ENCODE measurements at places on chromosomes 13 and 19.
A peak's percentile ranks its signal among the peaks of the same experiment; 100 is the strongest.

- no peak for DNase-seq
Measured at GRCh38 chr19:54422136-54422535, 6.9 kb downstream of the TTYH1 start.

DNA sequence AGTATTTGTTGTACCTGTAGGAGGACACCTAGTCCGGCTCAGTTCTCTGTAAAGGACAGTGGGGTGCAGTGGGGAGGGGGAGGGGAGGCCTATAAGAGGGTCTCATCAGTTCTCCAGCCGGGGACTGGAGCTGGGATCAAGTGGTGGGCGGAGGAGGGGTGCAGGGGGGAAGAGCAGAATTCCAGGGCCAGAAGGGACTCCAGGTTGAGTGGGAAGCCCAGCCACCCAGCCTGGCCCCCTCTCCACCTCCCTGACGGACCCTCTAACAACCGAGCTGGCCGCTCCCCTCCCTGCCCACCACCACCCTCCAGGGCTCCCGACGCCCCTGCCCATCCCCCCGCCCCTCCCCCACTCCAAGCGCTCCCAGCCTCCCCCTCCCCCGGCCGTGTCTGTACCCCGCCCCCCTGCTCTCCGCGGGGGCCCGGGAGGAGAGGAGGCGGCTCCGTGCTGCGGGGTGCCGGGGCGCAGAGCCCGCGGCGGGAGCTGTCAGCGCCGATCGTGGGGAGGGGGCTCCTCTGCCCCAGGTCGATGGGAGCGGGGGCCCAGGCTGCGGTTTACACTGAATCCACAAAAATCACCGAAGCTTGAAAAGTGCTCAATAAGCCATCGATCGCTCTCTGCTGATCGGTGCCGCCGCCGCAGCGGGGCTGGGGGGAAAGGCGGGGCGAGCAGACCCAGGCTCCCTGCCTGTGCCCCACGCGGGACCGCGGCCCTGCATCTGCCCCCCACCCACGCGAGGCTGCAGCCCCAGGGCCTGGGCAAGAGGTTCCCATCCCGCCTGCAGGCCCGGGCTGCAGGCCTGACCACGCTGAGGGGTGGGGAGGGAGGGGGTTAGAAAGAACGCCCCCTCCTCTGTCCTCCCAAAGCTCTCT lies 34.6 kb upstream of the ONECUT3 start:
- DNase-seq: no peak

DNA sequence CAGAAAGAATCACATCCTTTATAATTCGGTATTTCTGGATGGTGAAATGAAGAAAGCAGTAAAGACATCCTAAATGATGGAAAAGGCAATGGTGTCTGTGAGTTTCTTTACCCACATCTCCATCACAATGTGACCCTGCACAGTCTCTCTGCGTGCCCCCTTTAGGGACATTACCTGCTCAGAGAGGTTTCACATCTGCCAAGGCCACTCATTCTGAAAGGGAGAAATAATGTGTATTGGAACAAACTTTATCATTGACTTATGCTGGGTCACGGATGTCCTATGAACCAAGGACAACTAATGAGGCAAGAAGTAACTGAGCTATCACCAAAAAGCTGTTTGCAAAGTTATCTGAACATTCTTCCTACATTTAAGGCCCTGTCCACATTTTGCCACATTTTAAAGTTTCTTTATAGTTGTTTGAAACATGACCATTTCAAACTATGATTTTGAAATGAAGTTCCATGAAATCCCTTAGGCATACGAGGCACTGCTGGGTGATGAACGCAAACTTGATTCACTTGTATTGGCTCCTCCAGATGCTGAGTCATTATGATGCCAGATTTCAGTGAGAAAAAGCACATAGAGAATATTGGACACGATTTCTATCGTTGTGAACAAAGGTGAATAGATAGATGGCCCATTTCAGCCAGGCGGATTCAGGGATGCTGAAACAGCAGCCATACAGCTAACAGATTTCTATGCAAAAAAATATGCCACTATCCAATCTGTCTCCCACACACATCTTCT lies 63.5 kb upstream of the HMGB1 start:
- DNase-seq: no peak

DNA sequence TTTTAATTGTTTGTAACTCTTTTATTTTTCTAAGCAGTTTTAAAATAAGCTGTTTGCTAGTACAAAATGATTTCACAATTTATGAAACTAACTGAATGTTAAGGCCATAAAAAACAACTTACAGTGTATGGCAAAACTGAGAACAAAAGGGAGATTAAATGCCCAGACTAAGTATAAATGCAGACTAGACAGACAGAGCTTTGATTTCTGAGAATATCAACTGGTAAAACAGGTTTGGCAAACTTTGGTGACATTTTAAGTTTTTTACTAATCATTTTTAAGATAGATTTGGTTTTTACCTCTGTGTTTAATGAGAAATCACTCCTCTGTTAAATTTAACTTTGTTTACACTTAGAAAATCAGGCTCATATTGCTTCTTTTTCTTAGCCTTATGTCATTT lies 127.5 kb upstream of the KLF5 start:
- DNase-seq: no peak

GRCh38 chr13:72798817-72799216 lies 16.9 kb downstream of the PIBF1 start:
- DNase-seq: no peak

GRCh38 chr19:34217952-34218817 lies 36.2 kb upstream of the GARRE1 start:
- peak; percentile 22 for DNase-seq

DNA sequence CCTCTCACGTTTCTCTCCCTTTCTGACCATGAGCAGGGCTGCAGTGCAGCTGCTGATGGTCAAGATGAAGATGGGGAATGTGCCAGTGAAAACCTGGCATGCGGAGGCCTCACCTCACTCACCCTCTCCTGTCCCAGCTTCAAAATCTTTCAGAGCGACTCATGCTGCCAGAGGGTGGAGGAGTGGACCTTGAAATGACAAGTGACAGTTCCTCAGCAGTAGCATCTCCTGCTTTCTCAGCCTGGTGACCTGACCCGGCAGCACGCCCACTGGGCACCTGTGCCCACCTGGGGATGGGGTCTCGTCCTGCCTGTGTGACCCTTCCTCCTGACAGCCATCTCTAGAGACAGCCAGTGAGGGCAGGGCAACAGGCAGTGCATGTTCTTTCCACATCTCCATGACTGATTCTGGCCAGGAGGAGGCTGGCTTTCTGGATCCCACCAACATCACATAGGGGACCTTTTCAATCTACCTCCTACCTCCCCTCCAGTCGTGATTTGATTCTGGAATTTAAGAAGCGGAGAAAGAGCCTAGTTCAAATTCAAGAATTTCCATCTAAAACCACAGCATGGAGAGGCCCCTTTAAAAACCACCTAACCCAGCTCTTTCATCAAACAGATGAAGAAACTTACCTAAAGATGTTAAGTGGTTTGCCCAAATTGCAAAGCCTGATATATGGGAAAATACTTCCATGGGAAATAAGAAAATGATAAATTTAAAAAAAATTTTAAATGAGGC lies 45.8 kb downstream of the RFX2 start:
- DNase-seq: no peak

DNA sequence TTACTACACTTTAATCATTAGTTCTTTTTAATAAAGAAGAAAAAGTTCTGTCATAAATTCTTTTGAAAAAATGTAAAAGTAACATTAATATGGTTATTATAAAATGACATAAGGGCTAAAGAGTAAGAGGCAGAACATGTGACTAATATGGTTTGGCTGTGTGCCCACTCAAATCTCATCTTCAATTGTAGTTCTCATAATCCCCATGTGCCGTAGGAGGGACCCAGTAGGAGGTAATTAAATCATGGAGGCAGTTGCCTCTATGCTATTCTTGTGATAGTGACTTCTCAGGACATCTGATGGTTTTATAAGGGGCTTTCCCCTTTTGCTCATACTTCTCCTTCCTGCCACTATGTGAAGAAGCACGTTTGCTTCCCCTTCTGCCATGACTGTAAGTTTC lies 104.5 kb downstream of the UGGT2 start:
- no peak for DNase-seq

- DNase-seq: no peak
Measured at GRCh38 chr13:49546561-49546960, 38.8 kb downstream of the RCBTB1 start.

GRCh38 chr13:71039440-71039839 lies 827.6 kb downstream of the DACH1 start:
- no peak for DNase-seq

GRCh38 chr13:20160306-20161274 lies at the start of gene GJA3:
GJA3 (minus strand) TSS chr13:20161052; CDS start chr13:20143288, 17,764 bp downstream.
- no peak for DNase-seq

GRCh38 chr19:37876032-37876431 lies 30.4 kb downstream of the WDR87 start:
- DNase-seq: no peak

GRCh38 chr19:47657719-47658118 lies 48.8 kb downstream of the BICRA start:
- no peak for DNase-seq

- no peak for DNase-seq
Measured at GRCh38 chr13:50168786-50169185, 153.5 kb downstream of the KCNRG start.

- DNase-seq: no peak
Measured at GRCh38 chr19:58428617-58429016, 11.3 kb downstream of the ZNF132 start.

GRCh38 chr13:73657821-73658540 lies 476.2 kb downstream of the KLF12 start:
- no peak for DNase-seq

DNA sequence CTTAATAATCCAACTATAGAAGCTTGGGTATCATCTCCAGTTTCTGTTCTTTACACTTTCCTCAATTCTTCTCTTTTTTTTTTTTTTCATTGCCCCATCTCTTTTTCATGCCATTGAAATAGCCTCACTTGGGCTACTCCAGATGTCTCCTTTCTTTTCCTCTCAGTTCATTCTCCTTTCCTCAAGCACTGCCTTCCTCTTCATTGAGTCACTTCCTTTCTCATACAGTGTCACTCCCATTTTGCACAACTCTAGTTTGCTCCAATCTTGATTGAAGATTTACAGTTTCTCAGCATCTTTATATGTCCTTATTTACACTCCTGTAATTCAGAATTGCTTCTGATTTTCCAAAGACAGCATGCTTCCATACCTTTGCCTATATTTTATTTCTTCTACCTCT lies 61.3 kb downstream of the IPO5 start:
- DNase-seq: no peak

DNA sequence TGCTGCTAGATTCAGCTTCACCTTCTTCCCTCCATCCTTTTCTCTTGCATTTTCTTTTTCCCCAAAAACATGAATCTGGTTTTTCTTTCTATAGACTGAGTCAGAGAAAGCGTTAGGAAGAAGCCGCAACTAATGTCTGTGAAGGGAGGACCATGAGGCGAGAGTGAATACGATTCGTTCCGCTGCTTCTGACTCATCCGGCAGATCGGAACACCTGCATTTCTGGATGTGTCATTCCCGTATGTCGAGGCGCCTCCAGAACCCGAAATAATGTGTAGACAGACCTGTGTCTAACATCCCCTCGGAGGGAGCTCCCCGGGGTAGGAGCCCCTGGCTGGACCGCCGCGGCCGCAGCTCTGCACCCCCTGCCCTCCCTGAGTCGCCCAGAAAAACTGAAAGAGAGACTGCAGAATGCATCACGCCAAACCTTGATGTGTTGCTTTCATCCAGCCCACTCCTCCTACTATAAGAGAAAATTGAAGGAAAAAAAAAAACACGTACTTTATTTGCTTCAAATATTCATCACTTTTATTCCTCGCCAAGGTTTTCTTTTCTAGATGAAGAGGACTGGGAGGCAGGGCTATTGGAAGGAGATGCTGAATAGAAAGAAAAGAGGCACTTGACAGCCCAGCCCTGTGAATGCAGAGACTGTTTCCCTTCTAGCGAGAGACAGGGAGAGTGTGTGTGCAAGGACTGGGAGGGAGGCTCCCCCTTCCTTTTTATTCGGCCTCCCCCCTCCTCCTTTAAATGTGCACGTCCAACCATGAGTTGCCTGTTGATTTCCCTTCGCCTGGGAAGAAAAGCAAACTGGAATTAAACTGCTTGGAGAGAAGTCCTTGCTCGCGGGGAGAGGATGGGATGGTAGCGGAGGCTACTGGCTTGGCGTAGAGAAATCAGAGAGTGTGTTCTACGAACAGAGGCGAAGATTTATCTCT lies 616 bp upstream of the PCDH17 start:
- no peak for DNase-seq

- no peak for DNase-seq
Measured at GRCh38 chr13:110354123-110354627, 47.1 kb downstream of the COL4A2 start.

DNA sequence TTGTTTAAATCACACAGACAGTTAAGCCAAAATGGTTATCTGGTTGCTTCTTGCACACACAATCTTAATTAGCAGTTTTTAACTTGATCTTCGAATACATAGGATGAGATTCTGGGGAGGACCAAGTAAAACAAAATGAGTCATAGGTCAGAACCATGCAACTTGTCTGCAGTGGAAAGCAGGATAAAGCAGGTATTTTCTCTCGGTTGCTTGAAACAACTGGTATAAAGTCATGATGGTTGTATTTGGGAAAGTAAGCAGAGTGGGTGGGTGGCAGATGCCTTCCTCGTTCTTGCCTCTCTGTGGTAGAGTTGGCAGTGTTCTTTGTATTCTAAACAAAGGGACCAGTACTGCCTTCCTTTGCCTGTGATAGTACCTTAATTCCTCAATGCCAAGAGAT lies 167.0 kb downstream of the COG6 start:
- DNase-seq: no peak

GRCh38 chr19:51552996-51553725 lies 17.9 kb upstream of the ZNF175 start:
- peak; percentile 38 for DNase-seq
